ENCODE measurements at places on chromosomes 12 and 14.
A peak's percentile ranks its signal among the peaks of the same experiment; 100 is the strongest.

DNA sequence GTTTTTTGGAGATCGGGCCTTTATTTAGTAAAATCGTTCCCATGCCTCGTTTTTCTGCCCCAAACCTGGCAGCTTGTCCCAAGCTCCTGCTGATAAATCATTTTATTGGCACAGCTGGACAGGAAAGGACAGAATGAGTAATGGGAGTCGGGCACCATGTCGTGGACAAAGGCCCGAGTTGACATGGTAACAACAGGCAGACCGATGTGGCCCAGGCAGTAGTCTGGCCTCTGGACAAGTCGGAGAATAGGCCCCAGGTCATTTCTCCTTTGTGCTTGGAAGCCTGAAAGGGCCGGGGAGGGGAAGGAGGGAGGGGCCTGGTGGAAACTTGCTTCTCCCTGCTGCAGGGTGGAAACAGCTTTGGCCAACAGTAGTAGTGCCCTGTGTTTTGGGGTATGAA is 234.9 kb downstream of the SUDS3 start:
- DNase-seq, result no peak

GRCh38 chr14:104284636-104285507 is 146.5 kb downstream of the KIF26A start:
- no peak for DNase-seq

GRCh38 chr12:92010853-92011701 is 134.6 kb downstream of the BTG1 start:
- DNase-seq, result no peak

DNA sequence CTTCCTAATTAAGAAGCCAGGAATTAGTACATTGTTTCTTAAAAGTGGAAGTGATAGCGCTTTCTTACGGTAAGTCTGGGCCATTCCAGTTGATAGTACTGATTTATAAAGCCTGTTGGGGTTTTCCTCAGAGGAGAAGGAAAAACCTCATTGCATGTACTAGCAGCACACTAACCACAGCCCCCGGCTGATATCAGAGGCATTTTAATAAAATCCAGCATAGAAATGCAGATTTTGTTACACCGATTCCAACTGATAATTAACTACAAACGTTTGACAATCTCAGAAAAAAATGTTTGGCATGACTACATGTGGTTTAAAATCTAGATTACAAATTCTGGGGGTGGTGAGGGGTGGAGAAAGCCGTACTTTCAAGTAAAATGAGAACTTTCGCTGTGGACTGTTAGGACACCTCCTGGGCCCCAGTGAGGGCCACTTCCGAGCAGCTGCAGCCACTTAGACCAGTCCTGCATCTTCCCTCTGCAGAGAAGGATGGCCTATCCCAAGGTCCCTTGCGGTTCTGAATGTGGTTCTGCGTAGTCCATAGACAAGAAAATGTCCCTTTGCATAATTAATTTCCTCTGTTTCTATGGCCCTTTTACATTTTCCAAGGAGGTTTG is 374.4 kb downstream of the NUAK1 start:
- DNase-seq, result no peak

- no peak for DNase-seq
These were observed 16.0 kb upstream of the RFX4 start for GRCh38 chr12:106566771-106567170.

DNA sequence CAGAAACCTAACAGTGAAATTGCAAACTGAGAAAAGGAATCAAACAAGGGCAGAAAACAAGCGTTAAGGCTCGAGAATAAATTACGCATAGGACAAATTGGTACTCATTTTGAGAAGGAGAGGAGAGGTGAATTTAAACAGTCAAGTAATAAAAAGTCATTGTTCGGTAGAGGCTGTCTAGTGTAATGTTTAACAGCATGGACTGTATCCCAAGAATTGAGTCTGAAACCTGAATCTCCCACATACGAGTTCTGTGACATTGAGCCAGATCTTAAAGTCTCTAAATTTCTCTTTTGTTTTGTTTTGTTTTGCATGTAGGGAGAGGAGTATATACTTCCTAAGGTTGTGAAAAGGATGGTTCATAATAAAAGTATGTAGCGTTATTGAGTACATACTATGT is 216.5 kb upstream of the BTG1 start:
- DNase-seq, result no peak

- no peak for DNase-seq
These were observed 20.6 kb downstream of the COX14 start for GRCh38 chr12:50132505-50133135.

GRCh38 chr14:76375947-76376404 is at the start of gene ESRRB:
ESRRB (plus strand) TSS chr14:76376137; CDS start chr14:76376402, 265 bp downstream.
- no peak for DNase-seq

DNA sequence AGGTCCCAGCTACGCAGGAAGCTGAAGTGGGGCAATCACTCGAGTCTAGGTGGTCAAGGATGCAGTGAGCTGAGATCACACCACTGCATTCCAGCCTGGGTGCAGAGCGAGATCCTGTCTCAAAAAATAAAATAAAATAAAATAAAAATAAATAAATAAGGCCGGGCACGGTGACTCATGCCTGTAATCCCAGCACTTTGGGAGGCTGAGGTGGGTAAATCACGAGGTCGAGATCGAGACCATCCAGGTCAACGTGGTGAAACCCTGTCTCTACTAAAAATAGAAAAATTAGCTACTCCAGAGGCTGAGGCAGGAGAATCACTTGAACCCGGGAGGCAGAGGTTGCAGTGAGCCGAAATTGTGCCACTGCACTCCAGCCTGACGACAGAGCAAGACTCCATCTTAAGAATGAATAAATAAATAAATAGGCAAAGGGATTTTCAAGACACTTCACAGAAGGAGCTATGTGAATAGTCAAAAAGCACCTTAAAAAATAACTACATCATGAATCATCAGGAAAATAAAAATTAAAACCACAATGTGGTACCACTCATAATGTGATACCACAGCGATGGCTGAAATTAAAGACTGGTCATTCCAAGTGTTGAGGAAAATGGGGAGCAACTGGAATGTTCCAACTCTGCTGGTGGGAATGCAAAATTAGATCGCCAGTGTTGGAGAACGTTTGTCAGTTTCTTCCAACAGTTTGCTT is 92.9 kb upstream of the TBX3 start:
- DNase-seq, result no peak

DNA sequence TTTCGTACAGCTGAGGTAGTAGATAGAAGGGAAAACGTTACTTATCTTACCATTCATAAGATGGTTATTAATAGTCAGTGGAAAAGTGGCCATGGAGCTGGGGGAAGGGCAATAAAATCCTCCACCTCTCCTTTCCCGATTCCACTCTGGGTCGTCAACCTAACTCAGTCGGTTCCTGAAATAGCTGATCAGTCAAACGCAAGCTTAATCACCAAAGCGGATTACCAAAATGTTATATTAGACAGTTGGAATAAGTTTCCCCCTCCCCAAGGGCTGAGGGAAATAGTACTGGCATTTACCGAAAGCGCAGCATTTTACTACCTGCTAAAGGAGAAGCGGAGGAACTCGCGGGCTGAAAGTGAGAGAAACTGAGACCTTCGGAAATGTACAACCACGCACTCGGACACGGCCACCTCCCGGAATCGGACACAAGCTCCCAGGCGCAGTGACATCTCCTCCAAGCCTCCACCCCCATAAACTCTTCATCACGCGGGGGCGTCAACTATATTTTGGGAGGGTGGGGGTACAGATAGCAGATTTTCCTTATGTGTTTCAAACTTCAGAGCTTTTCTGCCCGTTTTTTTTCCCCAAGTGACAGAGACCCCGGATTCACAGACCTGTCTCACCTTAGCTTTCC is 1.2 kb downstream of the PPM1H start:
- DNase-seq, result no peak

DNA sequence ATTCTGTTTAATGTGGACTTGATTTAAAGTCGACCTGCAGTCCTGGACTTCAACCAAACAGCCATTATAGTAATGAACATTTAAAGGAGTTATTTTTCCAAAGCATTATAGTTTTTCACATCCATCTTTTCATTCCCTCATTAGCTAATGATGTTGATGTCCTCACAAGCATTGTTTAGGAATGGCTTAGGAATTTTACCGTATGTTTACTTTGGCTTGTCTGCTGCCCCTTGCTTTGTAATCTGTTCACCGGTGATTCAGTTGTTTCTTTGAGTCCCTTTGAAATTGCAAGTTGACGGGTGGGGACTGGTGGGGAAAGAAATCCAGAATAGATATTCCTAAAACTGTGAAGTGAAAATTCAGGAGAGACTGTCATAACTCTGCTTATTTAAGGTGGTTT is 25.4 kb downstream of the PRKCH start:
- no peak for DNase-seq

DNA sequence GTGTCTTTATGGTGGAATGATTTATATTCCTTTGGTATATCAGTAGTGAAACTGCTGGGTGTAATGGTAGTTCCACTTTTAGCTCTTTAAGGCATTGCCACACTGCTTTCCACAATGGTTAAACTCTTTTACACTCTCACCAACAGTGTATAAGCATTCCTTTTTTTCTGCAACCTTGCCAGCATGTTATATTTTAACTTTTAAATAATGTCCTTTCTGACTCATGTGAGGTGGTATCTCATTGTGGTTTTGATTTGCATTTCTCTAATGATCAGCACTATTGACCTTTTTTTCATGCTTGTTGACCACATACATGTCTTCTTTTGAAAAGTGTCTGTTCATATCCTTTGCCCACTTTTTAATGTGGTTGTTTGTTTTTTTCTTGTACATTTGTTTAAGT is 142.5 kb downstream of the MSRB3 start:
- no peak for DNase-seq

- DNase-seq, result no peak
These were observed 328.2 kb downstream of the CACNA1C start for GRCh38 chr12:2380946-2381345.

DNA sequence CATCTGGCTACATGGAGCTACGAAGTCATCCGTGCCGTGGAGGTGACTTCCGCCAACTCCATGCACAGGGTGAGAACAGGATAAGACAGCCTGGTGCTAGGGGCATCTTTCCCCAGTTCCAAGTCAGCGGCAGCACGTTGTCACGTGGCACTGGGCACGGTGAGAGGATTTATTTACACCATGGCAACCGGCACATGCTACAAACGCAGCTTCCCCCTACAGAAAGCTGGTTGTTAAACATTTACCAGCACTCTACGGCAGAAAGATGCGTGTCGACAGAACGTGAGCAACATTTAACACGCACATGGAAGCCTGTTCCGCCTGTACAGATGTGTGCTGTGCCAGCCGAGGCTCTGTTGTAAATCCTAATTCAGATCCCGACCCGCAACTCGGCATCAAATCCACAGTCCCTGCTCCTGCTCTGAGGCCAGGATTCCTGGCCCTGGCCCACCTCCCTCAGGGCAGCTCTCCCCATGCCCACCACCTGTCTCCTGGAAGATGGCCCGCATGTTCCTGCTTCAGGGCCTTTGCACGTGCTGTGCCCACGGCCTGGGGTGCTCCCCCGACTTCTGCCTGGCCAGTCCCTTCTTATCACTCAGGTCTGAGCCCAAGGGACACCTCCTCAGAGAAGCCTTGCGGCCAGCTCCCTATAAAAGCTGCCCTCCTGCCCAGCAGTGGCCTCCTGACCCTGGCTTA is 114.1 kb downstream of the RFLNA start:
- DNase-seq, result no peak

GRCh38 chr12:2624543-2625288 is 170.1 kb upstream of the FKBP4 start:
- DNase-seq, result peak; percentile 47

DNA sequence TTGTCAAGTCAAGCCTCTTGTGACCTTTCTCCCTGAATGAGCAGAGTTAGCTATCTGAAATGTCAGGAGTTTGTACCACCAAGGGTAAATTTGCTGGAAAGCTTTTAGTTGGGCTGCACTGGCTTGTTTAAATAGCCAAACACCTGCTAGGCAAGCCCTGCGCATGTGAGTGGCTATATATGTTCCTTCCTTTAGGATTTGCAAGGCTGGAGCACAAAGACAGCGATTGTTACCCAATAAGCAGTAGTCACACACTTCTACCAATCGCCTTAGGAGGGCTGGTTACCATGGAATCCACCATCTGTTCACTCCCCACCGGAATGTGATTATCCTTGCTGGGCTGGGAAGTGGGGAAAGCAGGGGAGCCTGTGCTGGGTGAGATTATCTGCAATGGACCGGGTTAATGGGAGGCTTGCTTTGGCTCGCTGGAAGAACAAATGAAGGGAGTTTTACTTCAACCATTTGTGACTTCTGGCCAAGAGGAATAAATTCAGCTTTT is 102.5 kb downstream of the FGD4 start:
- DNase-seq, result no peak

GRCh38 chr14:95092723-95093122 is 64.6 kb downstream of the DICER1 start:
- no peak for DNase-seq

DNA sequence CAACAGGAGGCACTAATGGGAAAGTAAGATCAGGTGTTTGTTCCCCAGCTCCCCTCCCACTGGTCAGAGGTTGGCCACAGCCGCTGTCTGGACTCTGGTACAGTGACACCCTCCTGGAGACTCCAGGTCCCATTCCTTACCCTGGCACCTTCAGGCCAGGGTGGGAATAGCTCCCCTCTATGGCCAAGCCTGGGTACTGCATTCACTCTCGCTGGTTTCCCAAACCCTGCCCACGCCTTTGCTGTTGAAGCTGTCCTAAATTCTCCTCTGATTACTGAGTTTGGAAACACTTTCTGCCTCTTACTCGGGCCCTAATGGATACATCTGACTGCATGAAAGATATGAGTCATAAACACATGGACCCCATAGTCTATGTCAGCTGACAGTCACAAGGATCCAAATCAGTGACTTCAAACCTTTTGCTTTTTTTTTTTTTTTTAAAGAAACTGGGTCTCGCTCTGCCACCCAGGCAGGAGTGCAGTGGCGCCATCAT is 17.9 kb downstream of the HRK start:
- peak; percentile 24 for DNase-seq

GRCh38 chr12:93078059-93078458 is 149.0 kb upstream of the EEA1 start:
- no peak for DNase-seq

DNA sequence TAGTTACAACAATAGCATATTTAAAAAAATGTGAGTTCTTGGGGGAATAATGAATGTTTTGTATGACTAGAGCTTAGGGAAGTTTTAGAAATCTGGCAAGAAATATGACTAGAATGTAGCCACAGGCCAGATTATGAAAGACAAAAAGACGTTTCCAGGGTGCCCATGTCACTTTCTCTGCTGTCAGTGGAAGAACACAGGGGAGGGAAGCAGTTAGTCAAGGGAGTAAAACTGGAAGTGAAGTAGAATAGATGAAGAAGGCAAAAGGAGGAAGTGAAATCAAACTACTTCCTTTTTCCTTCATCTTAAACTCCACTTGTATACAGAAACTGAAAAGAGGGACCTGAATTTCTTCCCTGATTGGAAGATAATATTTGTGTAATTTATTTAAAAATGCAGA is 81.2 kb upstream of the ATP2B1 start:
- DNase-seq, result no peak

DNA sequence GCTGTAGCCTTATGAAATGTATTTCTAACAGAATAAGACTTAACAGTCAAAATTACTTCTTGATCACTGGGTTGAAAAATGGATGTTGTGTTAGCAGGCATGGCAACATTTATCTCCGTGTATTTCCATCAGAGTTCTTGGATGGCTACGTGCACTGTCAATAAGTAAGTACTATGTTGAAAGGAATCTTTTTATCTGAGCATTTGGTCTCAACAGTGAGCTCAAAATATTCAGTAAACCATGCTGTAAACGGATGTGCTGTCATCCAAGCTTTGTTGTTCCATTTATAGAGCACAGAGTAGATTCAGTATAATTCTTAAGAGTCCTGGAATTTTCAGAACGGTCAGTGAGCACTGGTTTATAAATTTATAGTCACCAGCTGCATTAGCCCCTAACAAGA is 15.5 kb downstream of the SCAF11 start:
- no peak for DNase-seq

- no peak for DNase-seq
These were observed 54.9 kb downstream of the ATF7 start for GRCh38 chr12:53571295-53571694.

- DNase-seq, result no peak
These were observed 3.7 kb upstream of the COX8C start for GRCh38 chr14:93343266-93343665.
